ENCODE measurements at places on chromosomes 13 and 19. TPM values are rescaled to one million over a fixed set of nuclear protein-coding genes. Genes with fewer than 3 reads are reported as not detected.

- H3K27ac ChIP-seq = no peak overlapping the region
- DNase-seq = no peak
- H3K4me1 ChIP-seq = peaks cover 3% of the 10 kb centered on the region
- no peaks in the 10 kb centered on the region for H3K27me3 ChIP-seq
- H3K4me3 ChIP-seq = no peak overlapping the region
These were observed 15.2 kb upstream of the EHD2 start for GRCh38 chr19:47697863-47698609.

The RFX1 gene
- 9.4 TPM for total RNA-seq

- H3K4me3 ChIP-seq = no peak overlapping the region
- peak; percentile 60 for DNase-seq
- H3K4me1 ChIP-seq = no peaks in the 10 kb centered on the region
- no peaks in the 10 kb centered on the region for H3K36me3 ChIP-seq
- no peaks in the 10 kb centered on the region for H3K27me3 ChIP-seq
These were observed 189.4 kb downstream of the PCDH17 start for GRCh38 chr13:57820924-57821323.

GRCh38 chr19:6589711-6590257 lies 1.2 kb downstream of the CD70 start:
- H3K4me3 ChIP-seq = peak overlapping the region; percentile 71
- peaks cover 57% of the 10 kb centered on the region for H3K27me3 ChIP-seq
- DNase-seq = no peak
- no peak overlapping the region for H3K27ac ChIP-seq
- H3K36me3 ChIP-seq = peaks cover 2% of the 10 kb centered on the region

- DNase-seq = no peak
- H3K4me1 ChIP-seq = peaks cover 74% of the 10 kb centered on the region
- peaks cover 29% of the 10 kb centered on the region for H3K36me3 ChIP-seq
- H3K4me3 ChIP-seq = no peak overlapping the region
These were observed 53.0 kb downstream of the ARHGEF7 start for GRCh38 chr13:111168107-111168506.

The CAMSAP3 gene
- 0.41 TPM for total RNA-seq

GRCh38 chr19:28642787-28643683 lies 569.9 kb downstream of the UQCRFS1 start:
- H3K4me1 ChIP-seq = peaks cover 2% of the 10 kb centered on the region
- DNase-seq = no peak
- H3K27me3 ChIP-seq = peaks cover 2% of the 10 kb centered on the region
- H3K36me3 ChIP-seq = no peaks in the 10 kb centered on the region
